Left ventricle myocardium inferior (tissue), 1 donor: ENCODE measurements at places on chromosomes 11 and 22. TPM values are rescaled to one million over a fixed set of nuclear protein-coding genes. Genes with fewer than 3 reads are reported as not detected.

GRCh38 chr11:75966537-75967287 is 151.7 kb downstream of the UVRAG start:
- no peak for DNase-seq

DNA sequence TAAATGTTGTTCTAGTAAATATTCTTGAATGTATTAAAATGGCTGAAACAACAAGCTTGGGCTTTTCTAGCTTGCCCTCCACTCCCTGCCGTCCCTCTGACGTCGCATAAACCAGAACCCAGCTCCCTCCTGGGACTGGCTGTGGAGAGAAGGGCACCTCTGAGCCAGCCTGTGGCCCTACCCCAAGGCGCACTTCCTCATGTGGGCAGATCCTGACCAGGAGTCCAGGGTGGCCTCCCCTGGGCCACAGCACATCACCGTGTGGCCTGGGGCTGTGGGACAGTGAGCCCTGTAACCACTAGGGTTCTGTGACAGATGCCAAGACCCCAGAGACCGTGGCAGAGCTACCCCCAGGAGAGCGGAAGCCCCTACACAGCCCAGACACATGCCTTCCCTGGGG is 10.2 kb upstream of the ADORA2A start:
- no peak for DNase-seq

DNA sequence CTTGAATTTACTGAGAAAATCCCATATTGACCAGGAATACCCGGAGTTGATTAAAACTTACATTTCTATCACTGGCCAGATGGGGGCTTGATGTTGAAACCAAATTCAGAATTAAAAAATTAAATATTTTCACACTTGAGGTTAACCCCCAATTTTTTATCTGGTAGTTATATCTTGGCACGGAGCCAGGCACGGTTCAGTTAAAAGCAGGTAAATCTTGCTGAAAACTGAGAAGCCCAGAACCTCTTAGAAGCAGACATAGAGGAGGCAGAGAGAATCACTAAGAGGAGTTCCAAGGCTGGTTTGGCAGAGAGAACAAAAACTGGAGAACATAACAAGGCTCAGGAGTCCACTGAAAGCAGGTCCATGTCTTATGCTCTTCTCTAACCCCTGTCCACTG is 77.7 kb downstream of the USP35 start:
- DNase-seq, result no peak

- DNase-seq, result no peak
Observed at GRCh38 chr11:116773203-116774097, 663 bp upstream of the BUD13 start.

DNA sequence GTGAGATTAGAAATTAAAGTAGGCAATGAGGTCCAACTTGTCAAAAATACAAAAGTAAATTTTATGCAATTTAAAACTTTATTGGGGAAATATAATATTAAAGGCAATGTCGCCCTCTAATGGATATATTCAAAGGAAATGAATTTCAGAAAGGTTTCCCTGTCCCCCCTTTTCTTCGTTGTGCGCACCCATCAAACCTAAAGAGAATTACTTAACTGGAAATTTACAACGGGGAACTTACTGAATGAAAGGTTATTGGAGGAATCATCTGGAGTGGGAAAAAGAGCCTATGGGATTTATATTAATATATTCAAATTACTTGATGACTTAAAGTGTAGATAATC is 1.7 kb upstream of the ABTB2 start:
- no peak for DNase-seq

- DNase-seq, result no peak
Observed at GRCh38 chr11:65790104-65790901, 3.4 kb downstream of the OVOL1 start.

GRCh38 chr22:50621356-50621880 is 6.5 kb downstream of the ARSA start:
- DNase-seq, result no peak

GRCh38 chr11:114057147-114057546 is 2.4 kb upstream of the ZBTB16 start:
- DNase-seq, result peak; percentile 55

- DNase-seq, result no peak
Observed at GRCh38 chr11:18707811-18708340, 9.3 kb downstream of the TMEM86A start.

DNA sequence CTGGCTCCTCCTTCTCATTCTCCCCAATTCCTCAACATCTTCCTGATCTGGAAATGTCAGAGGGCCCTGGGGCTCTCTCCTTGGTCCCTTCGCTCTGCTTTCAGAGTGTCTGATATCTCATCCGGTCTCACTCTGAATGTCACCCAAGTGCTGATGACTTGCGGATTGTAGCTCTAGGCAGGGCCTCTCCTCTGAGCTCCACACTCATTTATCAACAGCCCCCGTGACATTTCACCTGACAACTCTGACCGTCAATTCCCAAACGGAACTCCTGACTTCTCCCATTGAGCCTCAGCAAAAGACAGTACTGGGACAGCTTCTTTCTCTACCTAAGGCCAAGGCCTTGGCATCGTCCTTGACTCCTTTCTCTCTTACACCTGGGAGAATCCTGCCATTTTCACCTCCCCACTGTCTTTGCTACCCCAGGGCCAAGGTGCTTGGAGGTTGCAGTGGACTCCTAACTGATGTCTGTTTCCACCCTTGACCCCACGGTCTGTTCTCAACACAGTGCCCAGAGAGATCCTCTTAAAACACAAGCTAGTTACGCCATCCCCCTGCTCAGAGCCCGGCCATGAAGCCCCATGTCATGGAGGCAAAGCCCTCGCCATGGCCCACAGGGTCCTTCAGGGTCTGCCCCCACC is 57.5 kb upstream of the THY1 start:
- DNase-seq, result no peak

GRCh38 chr22:19843857-19844376 is 10.8 kb downstream of the GNB1L start:
- DNase-seq, result no peak

DNA sequence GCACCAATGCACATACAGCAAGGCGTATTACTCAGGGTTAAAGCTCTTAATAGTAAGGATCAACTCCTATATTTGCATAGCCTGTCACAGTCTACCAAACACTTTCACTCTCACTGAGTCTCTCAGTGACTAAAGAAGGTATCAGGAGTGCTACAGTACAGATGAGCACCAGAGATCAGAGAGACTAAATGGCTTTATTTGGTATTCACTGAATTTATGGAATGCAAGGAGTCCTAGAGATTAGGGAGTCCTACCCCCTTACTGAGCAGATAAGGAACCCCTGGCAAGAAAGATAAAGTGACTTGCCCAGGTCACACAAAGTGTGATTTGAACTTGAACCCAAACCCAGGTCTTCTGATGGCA is 396.4 kb upstream of the CCDC90B start:
- DNase-seq, result no peak

DNA sequence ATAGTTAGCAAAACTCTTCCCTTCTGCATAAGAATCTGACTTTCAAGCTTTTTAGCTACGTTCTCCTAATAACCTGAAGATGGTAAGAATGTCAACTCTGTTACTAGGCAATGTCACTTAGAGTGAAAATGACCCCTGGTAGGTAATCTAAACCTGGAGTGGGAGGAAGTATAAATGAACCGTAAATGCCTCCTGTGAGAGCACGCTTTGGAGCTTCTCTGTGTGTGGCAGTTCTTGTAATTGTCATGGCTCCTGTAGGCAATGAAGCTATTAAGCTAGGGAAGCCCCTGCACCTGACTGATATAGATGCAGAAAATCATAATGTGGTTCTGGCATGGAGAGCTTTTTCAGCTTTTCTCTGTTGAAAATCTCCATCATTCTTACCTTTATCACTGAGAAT is 29.4 kb downstream of the CALCA start:
- no peak for DNase-seq

The SLC36A4 gene
- 7.1 TPM for total RNA-seq

DNA sequence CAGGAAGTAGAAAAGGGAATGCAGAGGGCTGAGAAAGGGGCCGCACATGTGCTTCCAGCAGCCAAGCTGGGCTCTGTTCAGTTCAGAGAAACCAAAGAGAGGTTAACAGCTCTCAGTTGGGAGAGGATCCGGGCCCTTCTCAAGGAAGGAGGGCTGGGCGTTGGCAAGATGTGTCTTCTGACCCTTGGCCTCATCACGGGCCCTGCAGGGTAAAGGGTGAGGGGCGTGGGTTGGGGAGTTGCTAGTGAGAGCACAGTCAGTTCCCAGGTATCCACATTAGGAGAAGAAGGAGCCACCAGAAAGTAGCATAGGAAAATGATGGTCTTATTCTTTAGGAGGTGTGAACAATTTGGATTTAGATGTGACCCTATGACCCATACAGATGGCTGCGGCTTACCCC is 73.0 kb downstream of the OSBP2 start:
- DNase-seq, result no peak

DNA sequence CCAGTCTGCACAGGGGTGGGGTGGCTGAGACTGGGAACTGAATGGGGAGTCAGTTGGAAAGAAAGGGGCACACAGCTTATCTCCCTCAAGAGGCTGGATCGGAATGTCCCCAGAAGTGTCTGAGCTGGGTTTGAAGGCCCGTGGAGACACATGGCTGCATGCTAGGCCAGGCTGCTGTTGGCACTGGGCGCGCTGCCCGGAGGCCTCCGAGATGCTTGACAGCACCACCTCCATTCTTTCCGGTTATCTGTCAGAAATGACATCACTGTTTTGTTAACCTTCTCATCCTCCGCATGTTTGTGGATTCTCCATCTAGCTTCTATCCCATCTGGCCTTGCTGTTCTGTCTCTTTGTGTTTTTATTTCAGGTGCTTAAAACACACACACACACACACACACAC is 85.5 kb downstream of the APIP start:
- DNase-seq, result peak; percentile 55

- no peak for DNase-seq
Observed at GRCh38 chr11:75659836-75660235, 9.0 kb downstream of the MAP6 start.

DNA sequence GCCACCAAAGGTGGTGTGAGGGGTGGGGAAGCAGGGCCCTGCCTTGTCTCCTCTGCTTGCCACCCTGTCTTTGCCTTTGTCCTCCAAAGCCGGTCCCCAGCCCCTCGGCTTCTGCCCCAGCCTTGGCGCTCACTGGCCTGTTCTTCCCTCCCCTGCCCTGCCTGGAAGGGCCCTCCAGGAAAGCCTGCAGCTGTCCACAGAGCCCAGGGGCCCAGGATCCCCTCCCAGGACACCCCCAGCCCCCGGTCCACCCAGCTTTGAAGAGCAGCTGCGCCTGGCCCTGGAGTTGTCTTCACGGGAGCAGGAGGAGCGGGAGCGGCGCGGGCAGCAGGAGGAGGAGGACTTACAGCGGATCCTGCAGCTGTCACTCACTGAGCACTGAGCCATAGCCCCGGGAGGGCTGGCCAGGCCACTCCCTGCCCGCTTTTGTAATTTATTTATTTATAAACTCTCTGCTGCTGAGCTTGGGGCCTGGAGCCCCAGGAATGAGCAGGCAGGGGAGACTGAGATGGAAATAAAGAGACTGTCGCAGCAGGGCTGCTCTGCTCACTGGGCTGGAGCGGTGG is 1.3 kb upstream of the SSH3 start:
- peak; percentile 64 for DNase-seq

DNA sequence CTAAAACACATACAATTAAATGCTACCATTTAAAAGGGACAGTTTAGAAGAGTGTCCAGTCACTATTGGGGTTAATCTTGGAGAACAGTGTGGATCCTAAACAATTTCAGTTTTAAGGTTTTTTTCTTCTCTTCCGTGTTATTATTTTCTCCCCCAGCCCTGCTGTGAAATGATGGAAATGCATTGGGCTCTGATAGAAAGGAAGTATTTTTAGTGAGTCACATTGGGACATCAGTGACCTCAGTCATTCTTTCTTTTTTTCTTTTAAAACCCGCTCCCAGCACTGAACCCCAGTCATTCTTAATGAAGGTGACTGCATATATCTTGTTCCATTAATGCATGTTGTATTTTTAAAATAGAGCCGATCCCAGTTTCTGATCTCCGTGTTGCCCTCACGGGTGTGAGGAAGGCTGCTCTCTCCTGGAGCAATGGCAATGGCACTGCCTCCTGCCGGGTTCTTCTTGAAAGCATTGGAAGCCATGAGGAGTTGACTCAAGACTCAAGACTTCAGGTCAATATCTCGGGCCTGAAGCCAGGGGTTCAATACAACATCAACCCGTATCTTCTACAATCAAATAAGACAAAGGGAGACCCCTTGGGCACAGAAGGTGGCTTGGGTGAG is 93.2 kb upstream of the OR4B1 start:
- DNase-seq, result no peak

- DNase-seq, result no peak
Observed at GRCh38 chr22:48954781-48955311, 872.8 kb downstream of the BRD1 start.

The PCF11 gene
- 25.8 TPM for total RNA-seq

DNA sequence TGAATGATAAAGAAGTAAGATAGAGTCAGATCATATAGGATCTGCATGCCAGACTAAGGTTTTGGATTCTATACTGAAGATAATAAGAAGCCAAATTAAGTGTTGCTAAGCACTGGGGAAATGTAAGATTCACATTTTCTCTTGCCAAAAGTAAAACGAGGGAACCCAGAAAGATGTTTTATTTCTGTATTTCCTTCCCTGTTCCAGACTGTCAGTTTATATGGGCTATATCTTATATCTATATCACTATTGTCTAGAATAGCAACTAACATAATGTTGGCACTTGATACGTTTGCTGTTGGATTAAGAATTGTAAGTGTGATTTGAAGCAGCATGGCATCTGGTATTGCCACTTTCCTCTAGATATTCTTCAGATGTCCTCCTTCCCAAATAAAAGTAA is 8.3 kb downstream of the OR52E6 start:
- no peak for DNase-seq

The UBTFL1 gene
- not detected for total RNA-seq

GRCh38 chr22:19876941-19877625 is 22.4 kb upstream of the GNB1L start:
- DNase-seq, result no peak

DNA sequence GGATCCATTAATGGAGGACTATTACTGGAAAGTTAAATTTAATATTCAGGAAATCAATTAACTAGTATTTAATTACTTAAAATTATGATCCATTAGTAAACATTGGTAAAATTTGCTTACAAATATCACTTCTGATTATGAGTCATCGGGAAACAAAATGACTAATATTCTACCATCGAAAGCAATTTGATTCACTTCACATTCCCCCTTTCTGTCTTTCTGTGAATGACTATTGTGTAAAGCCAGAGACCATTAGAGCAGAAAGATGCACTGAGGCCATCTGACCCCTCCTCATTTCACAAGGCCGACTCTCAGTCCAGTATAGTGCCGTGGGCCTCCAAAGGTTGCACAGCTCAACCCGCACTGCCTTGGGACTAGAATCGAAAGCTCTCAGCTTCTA is 619.0 kb downstream of the OPCML start:
- no peak for DNase-seq

GRCh38 chr11:120223793-120224192 is 13.0 kb downstream of the OAF start:
- DNase-seq, result no peak

DNA sequence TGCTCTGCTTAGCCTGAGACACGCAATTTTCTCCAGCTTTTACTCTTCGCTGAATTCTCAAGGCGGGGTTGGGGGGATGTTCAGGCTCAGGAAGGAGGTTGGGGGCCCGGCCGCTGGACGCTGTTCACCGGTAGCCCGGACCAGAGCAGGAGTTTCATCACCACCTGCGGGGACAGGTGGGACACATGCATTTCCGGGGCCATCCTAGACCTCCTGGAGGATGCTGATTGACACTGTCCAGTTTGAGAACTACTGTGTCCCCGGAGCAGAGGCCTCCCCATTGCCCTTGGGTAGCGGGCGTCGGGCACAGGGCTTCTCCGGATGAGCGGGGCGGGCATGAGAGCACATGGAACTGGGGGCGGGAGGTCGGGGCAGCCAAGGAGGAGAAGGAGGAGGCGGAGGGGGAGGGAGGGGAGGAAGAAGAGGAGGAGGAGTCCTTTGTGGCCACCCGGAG is 144.0 kb upstream of the GRK3 start:
- no peak for DNase-seq
